ENCODE measurements at places on chromosomes 3 and 15.

GRCh38 chr15:74863239-74864056 lies 9.7 kb downstream of the SCAMP2 start:
- no peak for DNase-seq

- DNase-seq: no peak
Observed at GRCh38 chr3:56916716-56917360, 115.1 kb upstream of the ARHGEF3 start.

DNA sequence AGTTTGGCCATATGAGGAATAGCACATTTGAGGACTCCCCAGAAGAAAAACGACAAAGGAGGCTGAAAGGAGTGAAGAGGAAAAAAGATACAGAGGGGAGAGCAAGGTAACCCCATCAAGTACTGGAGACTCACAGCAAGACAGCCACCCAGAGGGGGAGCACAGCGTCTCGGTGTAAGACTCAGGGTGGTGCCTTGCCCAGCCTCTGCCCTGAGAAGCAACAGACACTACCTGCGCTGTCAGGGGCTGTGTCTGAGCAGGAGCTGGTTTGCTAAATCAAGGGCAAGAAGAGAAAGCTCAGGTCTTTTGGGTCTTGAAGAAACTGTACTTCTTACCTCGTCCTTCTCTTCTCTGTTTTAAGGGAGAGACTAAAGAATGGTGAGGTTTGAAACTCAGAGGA lies 27.9 kb downstream of the FBXO45 start:
- no peak for DNase-seq

DNA sequence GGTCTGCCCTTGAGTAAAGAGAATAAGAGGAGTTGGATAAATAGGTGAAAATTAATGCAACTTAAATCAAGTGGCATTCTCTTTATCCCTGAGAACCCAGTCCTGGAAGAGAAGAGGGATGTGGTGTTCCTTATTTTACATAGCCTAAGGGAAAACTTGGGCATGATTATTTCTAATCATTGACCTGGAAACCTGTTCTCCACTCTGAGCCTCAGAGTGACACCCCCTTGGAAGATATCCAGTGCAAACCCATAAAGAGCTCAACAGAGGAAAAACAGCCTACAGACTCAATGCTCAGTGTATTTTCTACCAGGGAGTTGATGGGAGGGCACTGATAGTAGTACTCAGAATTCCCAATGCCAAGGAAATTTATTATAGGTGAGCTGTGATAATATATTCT lies 22.0 kb downstream of the SLC15A2 start:
- no peak for DNase-seq

DNA sequence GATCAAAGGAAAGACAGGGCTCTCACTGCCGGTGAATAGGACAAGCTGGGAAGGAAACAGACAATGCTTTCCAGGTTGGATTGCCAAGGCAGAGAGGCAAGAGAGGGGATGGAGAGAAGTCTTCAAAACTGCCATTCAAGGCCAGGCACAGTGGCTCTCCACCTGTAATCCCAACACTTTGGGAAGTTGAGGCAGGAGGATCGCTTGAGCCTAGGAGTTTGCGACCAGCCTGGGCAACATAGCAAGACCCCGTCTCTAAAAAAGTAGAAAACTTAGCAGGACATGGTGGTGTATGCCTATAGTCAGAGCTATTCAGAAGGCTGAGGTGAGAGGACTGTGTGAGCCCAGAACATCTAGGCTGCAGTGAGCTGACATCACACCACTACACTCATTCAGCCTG lies 43.5 kb upstream of the IDH2 start:
- no peak for DNase-seq

DNA sequence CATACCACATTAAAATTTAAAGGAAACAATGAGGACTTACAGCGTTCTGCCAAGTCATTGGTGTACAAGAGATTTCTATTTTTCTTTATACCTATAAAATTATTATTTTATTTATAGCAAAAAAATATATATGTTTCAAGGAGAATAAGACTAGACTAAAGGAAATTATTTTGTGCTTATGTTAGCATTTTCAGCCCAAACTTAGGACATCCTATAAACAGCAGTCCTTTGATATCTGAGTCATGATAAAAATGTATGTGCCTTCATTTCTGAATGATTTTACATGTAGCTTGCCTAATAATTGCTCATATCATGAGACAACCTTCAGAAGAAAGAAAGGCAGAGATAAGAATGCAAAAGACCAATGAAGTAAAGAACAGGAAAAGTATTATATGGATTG lies 16.7 kb upstream of the CPA3 start:
- no peak for DNase-seq

DNA sequence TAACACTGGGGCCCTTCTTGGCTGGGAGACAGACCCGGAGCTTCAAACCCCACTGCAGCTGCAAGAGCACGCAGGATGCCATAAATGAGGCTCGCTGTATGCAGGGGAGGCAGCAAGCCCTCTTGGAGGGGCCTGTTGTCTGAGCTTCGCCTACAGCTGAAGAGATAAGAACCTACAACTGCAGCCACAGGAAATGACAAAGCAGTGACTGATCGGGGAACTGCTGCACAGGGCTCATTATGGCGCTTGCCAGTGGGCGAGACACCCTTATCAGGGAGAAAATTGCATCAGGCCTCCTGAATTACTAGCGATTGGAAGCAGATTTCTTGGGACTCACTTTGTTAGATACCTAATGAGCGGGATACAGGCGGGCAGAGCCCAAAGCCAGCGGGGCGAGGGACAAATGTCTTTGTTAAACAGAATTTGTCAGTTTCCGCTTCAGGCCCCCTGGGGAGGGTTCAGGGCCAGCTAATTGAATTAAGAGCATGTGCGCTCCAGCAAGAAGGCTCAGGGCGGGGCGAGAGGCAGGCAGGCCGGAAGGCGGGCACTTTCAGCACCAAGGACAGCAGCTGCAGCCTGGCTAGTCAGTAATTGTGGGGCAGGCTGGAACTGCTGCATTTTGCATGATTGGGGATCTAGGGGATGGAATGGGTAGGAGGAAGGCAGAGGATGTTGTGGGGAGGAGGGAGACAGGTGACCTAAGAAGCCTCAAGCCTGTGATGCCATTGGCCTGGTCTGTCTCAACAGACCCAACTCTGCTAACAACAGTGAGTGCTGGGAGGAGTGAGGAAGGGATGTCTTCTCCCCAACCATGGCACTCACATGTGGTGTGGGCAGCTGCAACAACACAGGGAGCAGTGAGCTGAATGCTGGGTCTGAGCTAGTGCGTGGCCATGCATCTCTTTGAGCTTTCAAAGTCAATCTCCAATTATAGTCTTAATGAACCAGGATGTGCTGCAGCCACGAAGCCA lies 55.3 kb downstream of the CCDC33 start:
- DNase-seq: peak; percentile 74

GRCh38 chr15:79283252-79284048 lies 928 bp downstream of the ANKRD34C start:
- DNase-seq: peak; percentile 39

GRCh38 chr15:101329309-101329863 lies 34.3 kb upstream of the SNRPA1 start:
- no peak for DNase-seq

GRCh38 chr3:155771126-155771525 lies 26.3 kb upstream of the PLCH1 start:
- no peak for DNase-seq

DNA sequence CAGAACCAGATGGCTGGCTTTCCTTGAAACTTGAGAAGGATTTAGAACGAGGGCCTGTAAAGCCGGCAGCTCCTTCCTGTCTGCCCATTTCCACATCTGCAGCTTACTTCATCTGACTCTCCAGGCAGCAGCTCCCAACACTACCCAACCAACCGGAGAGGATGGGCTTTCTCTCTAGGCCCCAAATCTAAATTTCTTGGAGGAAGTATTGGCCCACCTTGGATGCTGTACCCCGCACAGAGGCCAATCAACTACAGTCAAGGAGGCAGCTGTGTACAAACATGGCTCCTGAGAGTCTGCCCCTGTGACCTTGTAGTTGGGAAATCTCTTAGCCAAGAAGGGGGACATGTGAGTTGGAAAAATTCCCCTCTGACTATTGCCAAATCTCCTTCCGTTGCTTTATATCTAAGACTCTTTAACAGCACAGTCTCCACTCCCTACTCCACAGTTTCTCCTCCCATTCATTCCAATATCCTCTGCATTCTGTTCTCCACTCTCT lies 8.0 kb upstream of the ACAP2 start:
- peak; percentile 55 for DNase-seq

DNA sequence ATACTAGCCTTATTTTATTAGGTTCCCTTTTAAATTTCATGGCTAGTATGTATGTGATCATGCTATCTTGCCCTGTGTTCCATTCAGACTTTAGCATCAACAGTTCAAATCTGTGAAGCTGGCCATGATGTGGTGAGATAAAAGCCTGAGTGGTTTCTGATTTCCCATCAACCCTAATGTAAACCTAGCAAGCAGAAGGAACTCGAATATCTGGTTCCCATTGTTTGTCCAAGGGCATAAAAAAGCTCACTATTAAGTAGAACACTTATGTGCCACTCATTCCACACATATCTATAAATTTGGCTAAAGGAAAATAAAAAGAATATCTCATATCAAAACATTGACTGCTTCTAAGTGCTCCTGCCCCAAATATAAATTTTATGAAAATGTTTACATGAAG lies 311.7 kb downstream of the CADM2 start:
- DNase-seq: no peak

- no peak for DNase-seq
Observed at GRCh38 chr15:38186507-38186906, 66.1 kb upstream of the SPRED1 start.

DNA sequence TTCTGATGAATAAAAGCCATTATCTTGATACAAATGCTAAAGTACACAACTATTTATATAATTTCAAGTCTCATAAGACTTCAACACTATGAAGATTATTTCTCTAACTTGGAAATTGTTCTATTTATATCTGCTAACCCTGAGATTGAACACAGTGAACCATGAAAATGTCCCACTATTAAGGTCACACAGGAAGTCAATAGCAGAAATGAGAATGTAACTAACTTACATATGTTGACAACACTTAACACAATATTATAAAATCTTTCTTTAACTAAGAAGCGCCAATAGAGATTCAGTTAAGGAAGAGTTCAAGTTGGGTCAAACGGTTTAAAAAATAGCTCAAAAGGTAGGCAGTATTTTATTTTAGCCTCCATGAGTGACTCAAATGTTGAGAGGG lies 551.8 kb upstream of the CBLB start:
- no peak for DNase-seq

GRCh38 chr3:149314807-149315578 lies 18.4 kb downstream of the TM4SF18 start:
- DNase-seq: peak; percentile 89

- DNase-seq: no peak
Observed at GRCh38 chr3:14543446-14543845, 3.3 kb upstream of the GRIP2 start.

GRCh38 chr3:37441689-37442088 lies 267.3 kb upstream of the LRRFIP2 start:
- no peak for DNase-seq

DNA sequence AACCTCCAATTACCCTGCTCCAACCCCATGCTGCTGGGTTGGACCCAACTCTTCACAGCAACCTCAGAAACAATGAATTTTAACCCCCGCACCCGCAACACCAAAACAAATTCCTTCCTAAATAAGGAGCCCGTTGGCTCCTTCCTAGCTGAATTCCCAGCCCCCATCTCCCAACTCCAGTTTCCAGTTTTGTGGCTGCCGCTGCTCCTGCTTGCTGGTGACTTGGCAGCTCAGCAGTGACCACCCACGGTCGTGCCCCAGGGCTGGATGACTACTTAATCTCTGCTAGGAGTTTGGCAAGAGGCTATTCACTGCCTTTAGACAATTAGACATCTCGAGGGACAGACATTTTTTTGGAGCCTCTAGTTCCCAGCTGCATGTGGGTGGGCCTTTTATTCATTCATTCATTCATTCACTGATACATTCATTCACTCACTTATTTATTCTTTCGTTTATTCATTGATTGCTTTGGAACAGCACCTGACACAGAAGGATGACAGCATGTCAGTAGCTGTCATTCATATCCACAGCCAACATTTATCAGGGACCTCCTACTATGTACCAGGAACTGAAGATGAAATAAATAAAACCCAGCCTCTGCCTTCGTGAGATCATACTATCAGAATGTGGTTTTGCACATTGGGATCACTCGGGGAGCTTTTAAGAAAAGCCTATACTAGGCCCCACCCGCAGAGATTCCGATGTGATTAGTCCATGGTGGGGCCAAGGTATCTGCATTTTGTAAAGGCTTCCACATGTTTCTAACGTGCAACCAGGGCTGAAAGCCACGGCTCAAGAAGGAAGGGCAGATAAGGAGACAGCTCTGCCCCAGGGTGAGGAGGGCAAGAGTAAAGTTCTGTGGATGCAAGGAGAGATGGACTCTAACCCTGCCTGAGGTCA lies 256.5 kb downstream of the SHQ1 start:
- DNase-seq: peak; percentile 94

- no peak for DNase-seq
Observed at GRCh38 chr3:179082416-179082815, 10.8 kb upstream of the ZMAT3 start.

DNA sequence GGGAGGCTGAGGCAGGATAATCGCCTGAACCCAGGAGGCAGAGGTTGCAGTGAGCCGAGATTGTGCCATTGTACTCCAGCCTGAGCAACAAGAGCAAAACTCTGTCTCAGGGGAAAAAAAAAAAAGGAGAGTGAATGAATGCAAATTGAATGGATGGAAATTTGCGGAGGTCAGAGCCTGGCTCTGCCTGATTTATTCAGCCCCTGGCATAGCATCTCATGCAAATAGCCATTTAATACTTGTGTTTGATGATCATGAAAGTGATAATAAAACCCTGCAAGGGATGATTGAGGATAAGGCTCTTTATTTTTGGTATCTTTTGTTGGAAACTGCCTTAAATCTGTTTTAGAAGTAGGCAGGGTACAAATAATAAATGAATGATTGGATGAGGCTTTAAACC lies 133.0 kb upstream of the SEMA6D start:
- no peak for DNase-seq

DNA sequence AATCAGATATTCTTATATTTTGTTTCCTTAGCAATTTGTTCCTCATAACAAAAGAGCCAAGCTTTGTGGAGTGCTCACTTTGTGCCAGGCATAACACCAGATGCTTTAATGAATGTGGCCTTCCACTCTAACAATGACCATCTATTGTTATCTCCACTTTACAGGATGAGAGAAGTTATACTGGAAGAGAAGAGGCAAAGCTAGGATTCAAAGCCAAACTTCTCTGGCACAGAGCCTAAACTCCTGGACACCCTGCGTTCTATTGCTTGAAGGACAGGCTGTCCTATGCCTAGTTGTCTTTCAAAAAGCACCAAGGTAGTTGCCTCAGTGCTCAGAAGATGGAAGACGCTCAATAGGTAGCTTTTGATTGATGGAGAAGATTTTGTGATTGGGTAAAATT lies 123.2 kb upstream of the FEZF2 start:
- no peak for DNase-seq

DNA sequence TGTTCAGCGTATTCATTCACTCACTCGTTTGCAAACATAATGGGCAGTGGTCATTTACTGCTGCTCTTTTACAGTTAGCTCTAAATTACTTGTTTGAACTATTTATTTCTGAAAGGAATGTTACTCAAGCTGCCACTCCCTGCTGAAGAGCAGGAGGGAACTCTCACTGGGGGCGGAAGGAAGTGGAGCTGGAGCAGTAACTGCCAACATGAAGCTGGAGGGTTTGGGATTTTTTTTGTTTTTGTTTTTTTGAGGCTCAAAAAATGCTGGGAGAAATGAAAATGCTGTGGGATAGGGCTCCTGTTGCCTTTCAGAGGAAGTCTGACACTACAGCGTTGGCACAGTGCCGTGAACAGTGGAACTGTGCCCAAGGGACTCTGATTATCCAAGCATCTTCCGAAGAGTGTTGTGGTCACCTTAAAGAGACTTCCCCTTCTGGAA lies 44.1 kb downstream of the SENP2 start:
- DNase-seq: peak; percentile 31

GRCh38 chr15:67914028-67914427 lies 74.2 kb upstream of the RNU6-1 start:
- DNase-seq: no peak
